ELR (cell line): ENCODE measurements at places on chromosomes 1 and 21.

- no peak for DNase-seq
Observed at GRCh38 chr1:97870589-97870988, 50.2 kb downstream of the DPYD start.

GRCh38 chr1:3657096-3657475 is 4.8 kb downstream of the TP73 start:
- no peak for DNase-seq

DNA sequence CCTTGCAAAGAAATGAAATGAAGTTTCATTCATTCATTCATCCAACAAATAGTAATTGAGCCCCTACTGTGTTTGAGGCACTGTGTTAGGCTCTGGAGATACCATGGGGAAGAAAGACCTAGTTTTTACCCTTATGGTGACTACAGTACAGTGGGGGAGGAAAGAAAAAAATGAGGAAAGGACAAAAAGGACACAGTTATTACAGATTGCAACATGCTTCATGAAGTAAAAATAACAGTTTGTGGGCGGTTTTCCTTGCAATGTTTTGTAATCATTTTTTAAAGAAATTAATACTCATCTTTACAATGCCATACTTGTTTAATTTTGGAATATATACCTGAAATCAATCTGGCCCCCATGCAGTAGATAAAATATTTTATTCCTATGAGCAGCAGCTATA is 120.3 kb downstream of the TM2D1 start:
- DNase-seq = no peak

GRCh38 chr1:31911994-31912780 is 26.0 kb downstream of the PTP4A2 start:
- no peak for DNase-seq

GRCh38 chr1:42739753-42740700 is at the start of gene CLDN19:
CLDN19 (minus strand) TSS chr1:42740236; CDS start chr1:42740063, 173 bp downstream.
- no peak for DNase-seq

DNA sequence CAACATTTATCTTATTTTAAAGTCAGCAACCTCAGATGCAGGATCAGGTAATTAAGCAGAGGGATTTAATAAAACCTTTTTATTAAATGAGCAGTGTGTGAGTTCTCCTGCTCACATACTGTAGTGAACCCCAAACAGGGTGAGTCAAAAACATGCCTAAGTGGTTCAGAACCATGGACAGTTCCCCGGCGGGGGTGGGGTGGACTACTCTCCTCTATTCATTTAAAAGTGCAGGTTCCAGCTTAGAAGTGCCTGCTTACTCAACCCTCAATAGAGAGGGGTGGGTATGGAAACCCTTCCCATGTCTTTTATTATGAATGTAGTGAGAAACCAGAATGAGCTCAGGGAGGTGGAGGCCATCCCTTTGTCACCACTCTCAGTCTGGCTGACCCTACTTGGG is 397.9 kb downstream of the HHAT start:
- peak; percentile 41 for DNase-seq

- DNase-seq = peak; percentile 80
Observed at GRCh38 chr1:160219062-160219929, 14.1 kb downstream of the PEA15 start.

DNA sequence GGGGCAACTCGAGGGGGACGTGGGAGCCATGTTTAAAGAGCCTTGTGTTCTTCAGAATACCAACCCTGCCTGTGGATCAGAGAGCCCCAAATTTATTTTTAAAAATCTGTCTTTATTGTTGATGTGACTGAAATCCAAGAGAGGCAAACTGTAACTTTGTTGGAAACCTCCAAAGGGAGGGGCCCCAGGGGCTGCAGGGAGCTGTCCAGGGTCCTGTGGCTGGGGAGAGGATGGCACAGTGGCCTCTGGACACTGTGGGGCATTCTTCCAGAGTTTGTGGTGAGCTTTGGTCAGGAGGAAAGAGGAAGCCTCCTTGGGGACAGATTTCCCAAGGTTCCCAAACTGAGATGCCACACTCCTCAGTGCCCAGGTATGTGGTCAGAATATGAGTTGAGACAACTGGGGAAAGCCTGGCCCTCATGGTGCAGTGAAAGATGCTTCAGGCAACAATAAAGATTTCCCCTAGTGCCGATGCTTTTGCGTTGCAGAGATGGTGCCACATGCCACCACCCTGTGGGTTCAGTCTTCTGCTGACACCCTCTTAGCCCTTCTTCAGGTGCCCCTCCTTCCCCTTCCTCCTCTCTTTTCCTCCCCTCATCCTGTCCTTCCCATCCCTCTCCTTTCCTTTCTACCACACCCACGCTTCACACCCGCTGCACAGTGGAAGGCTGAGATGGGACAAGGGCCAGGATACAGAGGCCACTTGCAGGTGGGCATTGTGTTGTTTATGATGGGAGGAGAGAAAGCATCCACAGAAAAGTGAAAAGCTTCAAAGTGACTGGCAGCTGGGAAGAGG is 122.1 kb downstream of the UCK2 start:
- peak; percentile 28 for DNase-seq

DNA sequence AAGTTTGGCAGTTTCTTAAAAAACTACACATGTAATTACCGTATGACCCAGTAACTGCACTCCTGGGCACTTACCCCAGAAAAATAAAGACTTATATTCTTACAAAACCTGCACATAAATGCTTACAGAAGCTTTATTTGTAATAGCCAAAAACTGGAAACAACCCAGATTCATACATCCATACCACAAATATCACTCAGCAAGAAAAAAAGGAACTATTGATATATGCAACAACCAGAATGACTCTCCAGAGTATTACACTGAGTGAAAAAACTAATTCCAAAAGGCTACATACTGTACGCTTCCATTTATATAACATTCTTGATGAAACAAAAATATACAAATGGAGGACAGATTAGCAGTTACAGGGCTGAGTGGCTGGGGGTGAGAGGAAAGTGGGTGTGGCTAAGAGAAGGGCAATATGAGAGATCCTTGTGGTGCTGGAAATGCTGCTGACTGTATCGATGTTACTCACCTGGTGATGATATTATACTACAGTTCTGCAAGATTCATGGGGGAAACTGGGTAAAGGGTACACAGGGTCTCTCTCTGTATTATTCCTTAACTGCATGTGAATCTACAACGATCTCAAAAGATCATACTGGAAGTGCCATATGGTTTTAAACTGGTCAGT is 96.0 kb upstream of the GNG4 start:
- no peak for DNase-seq

DNA sequence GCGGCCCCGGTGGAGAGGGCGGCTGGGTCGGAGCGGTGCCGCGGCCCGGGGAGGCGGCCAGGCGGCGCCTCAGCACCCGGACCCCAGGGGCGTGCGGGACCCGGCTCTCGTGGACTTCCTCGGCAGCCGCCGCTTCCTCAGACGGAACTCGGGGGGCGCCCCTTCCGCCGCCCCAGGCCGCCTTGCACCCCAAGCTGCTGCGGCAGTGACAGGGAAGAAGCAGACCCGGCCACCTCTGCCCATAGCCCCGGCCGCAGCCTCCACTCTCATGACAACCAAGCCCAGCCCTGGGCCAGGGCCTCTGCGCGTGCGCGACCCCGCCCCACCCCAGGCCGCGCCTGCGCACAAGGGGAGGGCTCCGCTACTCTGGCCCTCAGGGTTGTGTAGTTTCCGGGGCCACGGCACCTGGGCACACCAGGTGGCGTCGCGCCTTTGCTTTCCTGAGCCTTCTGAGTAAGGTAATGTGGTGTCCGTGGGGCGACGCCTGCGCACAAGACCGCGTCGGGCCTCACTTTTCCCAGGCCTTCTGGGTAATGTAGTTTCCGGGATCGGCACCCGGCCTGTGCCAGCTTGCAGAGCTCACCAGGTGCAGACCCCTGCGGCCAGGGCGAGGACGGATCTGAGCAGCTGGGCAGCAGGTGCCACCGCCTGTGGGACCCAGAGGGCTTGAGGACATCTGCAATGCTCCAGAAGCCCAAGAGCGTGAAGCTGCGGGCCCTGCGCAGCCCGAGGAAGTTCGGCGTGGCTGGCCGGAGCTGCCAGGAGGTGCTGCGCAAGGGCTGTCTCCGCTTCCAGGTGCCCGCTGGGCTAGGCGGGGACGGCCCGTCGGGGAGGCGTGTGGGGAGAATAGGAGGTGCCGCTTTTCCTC is at the start of the genes CEP104 and DFFB:
Gene CEP104 (minus strand): TSS at position 289 of the 868 bp plus-strand sequence. CDS start 4,804 bp downstream, outside the sequence.
Gene DFFB (plus strand): TSS at position 554 of the 868 bp plus-strand sequence. CDS start 128 bp downstream, at position 682.
- DNase-seq = peak; percentile 86

- DNase-seq = no peak
Observed at GRCh38 chr1:168146626-168147025, 9.9 kb upstream of the GPR161 start.

DNA sequence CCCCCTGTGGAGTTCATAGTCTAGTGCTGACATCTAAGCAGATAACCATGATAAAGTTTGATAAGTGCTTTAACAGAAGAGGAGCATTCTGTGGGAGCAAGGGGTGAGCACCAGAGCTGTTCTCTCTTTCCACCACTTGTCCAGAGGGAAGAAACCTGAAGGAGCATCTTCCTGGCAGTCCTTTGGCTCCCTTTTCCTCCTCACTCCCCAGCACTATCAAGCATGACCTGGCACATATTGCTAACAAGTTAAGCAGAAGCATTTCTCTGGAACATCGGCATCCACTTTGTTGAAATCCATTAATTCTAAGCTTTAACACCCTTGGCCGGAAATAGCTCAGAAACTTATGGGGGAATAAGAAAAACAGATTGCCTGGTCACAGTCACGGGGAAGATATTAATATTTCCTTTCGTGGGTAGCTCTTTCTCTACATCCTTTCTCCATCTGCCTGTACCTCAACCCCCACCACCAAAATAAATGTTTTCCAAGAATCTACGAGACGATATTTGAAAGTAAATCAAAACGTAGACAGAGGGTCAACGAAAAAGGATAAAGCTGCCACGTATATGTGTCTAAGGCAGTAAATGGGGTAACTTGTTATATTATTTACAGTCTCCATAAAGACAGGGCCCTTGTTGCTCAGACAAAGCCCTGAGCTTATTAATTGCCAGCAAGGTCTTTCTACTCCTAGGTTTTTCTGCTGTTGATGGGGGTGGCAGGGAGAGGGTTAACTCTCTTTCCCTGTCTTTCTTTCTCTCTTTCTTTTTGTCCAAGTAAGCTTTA is 351.4 kb downstream of the NUF2 start:
- no peak for DNase-seq

DNA sequence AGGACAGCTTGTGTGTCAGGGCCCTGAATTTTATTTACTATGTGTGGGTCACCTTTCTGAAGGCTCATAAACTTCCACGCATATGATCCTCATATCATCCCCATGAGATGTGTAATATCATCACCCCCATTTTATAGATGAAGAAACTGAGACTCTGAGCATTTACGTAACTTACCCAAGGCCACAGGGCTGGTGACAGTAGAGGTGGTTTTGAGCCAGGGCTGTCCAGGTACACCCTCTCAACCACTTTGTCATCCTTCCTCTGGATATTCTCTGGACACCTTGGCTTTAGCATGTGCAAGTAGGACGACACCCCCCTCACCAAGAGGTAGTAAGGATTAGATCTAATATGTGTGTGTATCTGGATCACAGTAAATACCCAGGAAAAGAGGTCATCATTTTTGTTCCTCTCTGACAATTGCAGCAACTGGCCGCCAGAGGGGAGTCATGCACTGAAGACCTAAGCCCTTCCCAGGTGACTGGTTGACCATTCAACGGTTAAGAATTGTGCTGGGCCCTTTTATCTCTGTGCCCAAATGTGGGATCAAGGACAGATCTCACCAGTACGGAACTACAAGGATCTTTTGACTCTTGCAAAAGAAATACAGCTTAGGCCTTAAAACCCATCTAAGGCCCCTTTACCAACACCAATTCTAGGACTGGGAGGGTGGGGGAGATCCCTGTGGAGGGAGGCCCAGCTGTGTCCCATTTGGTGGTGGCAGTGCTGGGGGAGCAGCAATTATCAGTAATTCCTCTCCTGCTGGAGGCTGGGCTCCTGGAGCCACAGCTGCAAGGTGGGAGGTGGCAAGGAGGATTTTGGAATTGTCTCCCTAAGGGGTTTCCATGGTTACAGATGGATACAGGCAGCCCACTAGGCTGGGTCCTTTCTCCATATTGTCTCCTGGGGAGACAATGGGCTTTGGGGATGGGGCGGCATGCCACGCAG is 13.7 kb upstream of the E2F2 start:
- peak; percentile 85 for DNase-seq

- DNase-seq = no peak
Observed at GRCh38 chr1:181711820-181712219, 228.5 kb downstream of the CACNA1E start.

GRCh38 chr1:154551474-154551873 is 7.0 kb downstream of the UBE2Q1 start:
- DNase-seq = no peak

GRCh38 chr1:1926886-1927660 is 8.0 kb upstream of the TMEM52 start:
- no peak for DNase-seq

- peak; percentile 20 for DNase-seq
Observed at GRCh38 chr1:15423355-15424077, 13.8 kb downstream of the EFHD2 start.

- no peak for DNase-seq
Observed at GRCh38 chr1:2299131-2299627, 71.1 kb downstream of the SKI start.

- DNase-seq = no peak
Observed at GRCh38 chr1:82538876-82539275, 738.1 kb downstream of the ADGRL2 start.

DNA sequence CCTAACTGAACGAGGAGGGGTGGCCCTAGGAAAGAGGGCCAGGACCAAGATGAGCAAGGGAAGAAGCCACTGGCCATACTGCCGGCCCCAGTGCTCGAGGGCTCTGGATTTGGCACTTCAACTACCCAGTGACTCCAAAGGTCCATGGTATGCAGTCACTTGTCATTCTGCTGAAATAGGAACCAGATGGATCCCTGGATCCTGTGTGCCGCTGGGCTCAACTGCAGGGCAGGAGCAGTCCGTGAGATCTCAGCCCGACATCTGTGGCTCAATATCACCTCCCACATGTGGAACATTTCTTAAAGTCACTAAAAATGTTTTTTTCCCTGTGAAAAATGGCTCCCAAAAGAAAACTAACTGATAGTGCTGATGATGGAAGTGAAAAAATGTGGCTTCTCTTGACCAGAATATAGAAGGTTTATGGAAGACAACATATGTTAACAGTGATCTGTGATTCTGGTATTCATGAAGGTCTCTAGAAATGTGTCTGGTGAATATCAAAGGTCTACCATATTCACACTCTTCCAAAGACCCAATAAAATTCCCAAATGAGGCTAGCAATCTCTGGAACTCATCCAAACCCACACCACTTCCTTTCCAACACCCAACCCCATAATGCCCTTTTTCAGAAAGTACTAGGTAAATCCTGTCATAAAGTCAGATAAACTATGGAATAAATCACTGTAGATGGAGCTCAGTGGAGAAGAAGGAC is 24.1 kb downstream of the PAFAH2 start:
- no peak for DNase-seq

GRCh38 chr1:41666981-41667631 is 182.6 kb upstream of the EDN2 start:
- DNase-seq = peak; percentile 31

- DNase-seq = no peak
Observed at GRCh38 chr1:182927693-182928433, 25.1 kb downstream of the SHCBP1L start.

- DNase-seq = no peak
Observed at GRCh38 chr1:53521924-53522552, 62.8 kb downstream of the DMRTB1 start.

- no peak for DNase-seq
Observed at GRCh38 chr1:41501581-41501980, 17.1 kb upstream of the EDN2 start.

- DNase-seq = no peak
Observed at GRCh38 chr21:41603476-41603875, 95.5 kb upstream of the TMPRSS2 start.
